Liver (tissue), 10 donors: ENCODE measurements at places on chromosomes 7 and 10. TPM values are rescaled to one million over a fixed set of nuclear protein-coding genes. Genes with fewer than 3 reads are reported as not detected.
A peak's percentile ranks its signal among the peaks of the same experiment; 100 is the strongest.

ADRB1 gene
- polyA plus RNA-seq: not detected

CTTNBP2 gene
- polyA plus RNA-seq: 1.5 TPM

FKBP9 gene
- 13.7 TPM for polyA plus RNA-seq

GRCh38 chr10:14654821-14655382, 119.8 kb downstream of the FAM107B start:
- no peaks in the 10 kb centered on the region for H3K27me3 ChIP-seq
- no peak for DNase-seq
- no peaks in the 10 kb centered on the region for H3K4me1 ChIP-seq
- no peaks in the 10 kb centered on the region for H3K36me3 ChIP-seq

DNA sequence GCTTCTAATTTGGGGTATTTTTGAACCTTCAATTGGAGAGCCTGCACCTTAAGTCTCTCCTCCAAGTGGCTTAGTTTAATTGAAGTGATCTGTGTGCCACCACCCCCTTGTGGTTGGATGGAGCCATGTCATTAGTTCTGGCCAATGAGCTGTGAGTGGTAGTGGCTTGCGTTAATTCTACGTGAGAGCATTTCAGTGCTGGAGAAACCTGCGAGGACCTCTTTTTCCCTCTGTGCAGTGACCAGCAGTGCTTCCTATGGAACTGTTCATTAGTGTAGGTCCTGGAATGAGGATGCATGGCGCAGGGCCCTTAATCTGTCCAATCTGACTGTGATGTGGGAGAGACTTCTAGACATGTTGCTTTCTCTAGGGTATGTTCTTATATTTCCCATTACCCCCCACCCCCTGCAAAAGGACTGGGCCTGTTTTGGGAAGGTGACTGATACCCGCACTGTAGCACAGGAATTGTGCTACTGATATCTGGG, 3.8 kb downstream of the HILPDA start:
- no peak overlapping the region for H3K27ac ChIP-seq
- DNase-seq: peak; percentile 55
- H3K4me1 ChIP-seq: peaks cover 10% of the 10 kb centered on the region
- H3K4me3 ChIP-seq: no peak overlapping the region

GRCh38 chr7:115066634-115067033, 144.7 kb downstream of the MDFIC start:
- no peak overlapping the region for H3K4me3 ChIP-seq
- H3K4me1 ChIP-seq: no peaks in the 10 kb centered on the region
- H3K36me3 ChIP-seq: no peaks in the 10 kb centered on the region

GRCh38 chr10:127125331-127125730, 71.1 kb downstream of the INSYN2A start:
- no peak overlapping the region for H3K27ac ChIP-seq
- DNase-seq: no peak
- H3K4me3 ChIP-seq: no peak overlapping the region
- no peaks in the 10 kb centered on the region for H3K27me3 ChIP-seq
- H3K36me3 ChIP-seq: no peaks in the 10 kb centered on the region
- no peaks in the 10 kb centered on the region for H3K4me1 ChIP-seq

DNA sequence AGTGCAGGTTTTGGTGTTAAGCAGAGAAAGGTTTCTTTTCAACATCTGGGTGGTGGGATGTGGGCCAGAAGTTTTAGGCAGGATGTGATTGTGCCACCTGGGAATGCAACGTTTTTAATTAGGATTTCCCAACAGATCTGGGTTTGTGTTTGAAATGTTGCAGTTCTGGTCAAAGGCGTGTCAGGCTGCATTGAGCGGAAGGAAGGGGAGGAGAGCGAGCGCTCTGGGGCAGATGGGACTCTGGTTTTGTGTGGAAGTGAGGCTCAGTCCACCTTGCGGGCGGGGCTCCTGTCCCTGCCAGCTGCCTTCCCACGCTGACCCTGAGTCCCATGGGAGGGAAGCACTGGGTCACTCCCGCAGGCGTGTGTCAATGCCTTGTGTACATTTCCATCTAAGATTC, 767.7 kb downstream of the KCNMA1 start:
- H3K27me3 ChIP-seq: no peaks in the 10 kb centered on the region
- no peaks in the 10 kb centered on the region for H3K36me3 ChIP-seq
- no peak for DNase-seq
- no peaks in the 10 kb centered on the region for H3K4me1 ChIP-seq

DNA sequence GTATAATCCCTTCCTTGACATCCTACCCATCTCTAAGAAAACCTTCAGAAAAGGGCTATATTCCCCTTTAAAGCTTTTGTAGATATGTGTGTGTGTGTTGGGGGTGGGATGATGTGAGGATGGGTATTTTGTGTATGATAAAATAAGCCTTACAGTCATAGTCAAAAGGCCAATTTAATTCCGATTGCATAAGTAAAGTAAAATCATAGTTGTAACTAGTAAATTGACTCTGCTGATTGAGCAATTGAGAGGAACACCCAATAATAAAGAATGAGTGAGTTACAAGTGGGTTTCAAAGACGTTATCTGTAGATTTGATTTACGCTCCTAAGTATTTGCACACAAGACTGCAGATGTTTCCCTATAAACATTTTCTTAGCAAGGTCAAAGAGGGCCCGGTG, 71.3 kb upstream of the ITPRID1 start:
- no peak for DNase-seq
- H3K4me3 ChIP-seq: no peak overlapping the region
- H3K27me3 ChIP-seq: no peaks in the 10 kb centered on the region
- no peak overlapping the region for H3K27ac ChIP-seq
- H3K4me1 ChIP-seq: no peaks in the 10 kb centered on the region

DNA sequence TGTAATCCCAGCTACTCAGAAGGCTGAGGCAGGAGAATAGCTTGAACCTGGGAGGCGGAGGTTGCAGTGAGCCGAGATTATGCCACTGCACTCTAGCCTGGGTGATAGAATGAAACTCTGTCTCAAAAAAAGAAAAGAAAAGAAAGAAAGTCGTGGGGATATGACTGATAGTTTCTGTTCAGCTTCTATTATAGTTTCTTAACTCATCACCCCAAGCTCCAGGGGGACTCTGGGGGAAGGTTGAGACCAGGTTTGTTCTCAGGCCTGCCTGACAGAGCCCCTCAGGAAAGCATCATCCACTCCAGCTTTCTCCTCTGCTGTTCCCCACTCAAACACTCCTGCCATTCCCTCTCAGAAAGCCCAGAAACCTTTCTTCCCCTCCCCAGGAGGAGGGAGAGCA, 542.4 kb upstream of the GALNT17 start:
- peaks cover 74% of the 10 kb centered on the region for H3K4me1 ChIP-seq
- H3K36me3 ChIP-seq: no peaks in the 10 kb centered on the region
- H3K27me3 ChIP-seq: no peaks in the 10 kb centered on the region
- H3K27ac ChIP-seq: no peak overlapping the region
